ENCODE measurements at places on chromosomes 7 and 10.

DNA sequence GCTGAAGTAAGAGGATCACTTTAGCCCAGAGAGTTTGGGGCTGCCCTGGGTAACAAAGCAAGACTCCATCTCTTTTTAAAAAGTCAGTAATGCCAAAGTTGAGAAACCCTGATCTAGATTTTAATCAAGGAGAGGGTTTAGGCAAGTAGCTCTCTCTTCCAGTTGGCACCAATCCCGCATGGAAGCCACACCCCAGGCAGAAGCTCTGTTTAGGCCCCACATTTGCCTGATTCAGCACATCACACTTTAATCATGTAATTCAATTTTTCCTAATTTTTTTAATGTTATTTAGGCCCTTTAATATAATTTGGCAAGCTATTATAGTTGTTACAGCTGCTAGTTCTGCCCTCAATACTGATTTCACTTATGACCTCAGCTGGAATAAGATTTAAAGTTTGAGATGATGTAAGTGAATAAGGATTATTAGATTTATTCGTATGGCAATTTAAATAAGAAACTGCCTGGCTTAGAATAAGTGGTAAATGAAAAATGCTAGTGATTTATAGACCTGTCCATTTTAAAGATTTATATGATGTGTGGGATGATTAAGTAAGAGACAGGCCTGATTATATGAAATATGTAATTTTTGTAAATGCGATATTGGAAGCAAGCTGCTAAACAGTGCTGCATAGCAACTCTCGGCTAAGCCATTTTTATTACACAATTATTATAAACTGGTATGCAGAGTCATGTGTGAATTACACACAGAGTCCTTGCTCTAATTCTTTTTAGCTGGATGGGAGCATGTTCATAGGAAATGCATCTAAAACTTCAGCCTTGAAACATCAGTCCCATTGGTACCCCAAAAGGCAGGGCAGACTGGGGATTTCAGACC lies 80.2 kb upstream of the NFE2L3 start:
- no peak for DNase-seq

DNA sequence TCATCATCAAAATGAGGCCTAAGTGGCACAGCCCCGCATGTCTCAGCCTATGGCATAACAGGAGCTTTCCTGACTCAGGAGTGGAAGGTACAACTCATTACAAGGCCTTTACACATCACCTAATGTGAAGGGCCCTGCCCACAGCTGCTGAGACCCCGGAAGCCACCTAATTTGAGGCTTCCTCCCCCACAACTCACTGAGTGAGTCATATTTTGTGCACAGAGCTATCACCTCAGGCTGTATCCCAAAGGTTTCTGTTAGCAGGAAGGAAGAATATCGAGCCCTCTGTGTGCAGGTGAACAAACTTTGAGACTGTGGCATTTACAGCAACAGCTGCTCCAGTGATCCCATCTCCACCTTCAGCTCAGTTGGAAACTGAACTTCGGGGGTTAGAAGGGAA lies 20.6 kb downstream of the HTR5A start:
- DNase-seq: no peak

DNA sequence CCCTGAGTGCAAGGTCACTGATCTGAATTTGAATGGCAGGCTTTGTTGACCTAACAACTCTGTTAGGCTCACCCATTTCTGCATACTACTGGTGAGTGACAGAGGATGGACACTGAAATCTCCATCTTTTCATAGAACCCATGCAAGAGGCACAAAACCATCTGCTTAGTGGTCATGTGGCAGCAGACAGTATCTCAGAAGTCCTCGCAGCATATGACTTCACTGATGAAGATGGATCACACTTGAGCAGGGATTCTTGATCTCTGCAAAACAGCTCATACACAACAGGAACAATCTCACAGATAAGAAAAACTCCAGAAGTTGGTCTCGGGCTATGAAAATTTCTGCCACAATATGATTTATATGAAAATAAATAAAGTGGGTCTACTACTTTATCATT lies 487.9 kb downstream of the KCNMA1 start:
- DNase-seq: no peak

DNA sequence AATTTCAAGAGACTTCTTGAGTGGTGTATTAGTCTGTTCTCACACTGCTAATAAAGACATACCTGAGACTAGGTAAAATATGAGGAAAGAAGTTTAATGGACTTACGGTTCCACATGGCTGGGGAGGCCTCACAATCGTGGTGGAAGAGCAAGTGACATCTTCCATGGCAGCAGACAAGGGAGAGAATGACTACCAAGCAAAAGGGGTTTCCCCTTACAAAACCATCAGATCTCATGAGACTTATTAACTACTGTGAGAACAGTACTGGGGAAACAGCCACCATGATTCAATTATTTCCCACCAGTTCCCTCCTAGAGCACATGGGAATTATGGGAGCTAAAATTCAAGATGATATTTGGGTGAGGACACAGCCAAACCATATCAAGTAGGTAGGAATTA lies 150.5 kb downstream of the PCDH15 start:
- no peak for DNase-seq

- no peak for DNase-seq
Measured at GRCh38 chr7:134448356-134449229, 10.3 kb downstream of the AKR1B1 start.

DNA sequence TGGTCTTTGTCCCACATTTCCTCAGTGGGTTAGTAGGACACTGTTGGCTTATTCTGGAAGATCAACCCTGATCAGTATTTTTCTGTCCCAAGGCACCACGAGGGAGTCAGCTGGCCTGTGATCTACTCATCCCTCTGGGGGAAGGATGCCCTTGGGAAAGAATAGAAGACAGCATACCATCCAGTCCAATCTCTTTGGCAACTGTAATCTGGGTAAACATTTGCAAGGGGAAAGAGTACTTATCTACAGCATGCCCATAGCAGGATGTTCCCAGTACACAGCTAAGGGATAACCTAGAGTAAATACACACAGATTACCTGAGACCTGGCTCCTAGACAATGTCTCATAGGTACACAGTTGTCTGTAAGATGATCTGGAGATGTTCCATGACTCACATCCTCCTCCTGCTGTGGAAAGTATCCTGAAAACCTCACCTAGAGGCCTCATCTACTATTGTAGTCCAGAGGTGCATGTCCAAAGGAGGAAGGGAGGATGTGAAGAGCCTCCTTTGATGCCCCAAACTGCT lies 134.3 kb upstream of the VWC2 start:
- DNase-seq: no peak

DNA sequence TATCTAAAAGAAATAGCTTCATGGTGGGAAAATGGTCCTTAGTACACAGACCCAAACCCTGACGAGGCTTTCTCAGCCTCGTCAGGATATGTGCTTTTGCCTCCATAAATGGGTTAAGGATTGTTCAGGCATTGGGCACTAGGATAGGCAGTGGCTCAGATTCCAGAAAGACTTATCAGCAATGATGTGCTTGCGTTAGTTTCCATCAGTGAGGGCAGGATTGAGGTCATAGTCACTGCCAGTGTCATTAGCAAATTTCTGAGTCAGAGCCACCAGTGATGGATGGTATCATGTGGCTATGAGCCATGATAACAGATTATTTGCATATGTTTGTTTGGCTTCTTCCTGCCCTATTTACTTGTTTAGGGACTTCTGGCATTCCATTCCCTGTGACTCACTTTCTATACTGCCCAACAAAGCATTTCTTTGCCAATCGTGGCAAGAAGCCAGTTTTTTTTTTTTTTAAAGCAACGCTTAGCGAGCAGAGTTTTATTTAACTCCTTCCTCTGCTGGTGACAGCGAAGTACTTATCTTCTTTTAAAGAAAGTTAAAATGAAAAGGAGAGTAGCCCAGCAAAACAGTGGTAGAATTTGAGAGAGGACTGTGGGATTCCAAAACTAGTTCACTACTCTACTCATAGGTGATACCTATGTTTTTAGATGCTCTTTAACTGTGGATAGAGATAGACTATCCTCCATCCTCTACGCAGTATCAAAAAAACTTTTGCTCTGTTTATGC lies 44.4 kb downstream of the MYPN start:
- DNase-seq: no peak

DNA sequence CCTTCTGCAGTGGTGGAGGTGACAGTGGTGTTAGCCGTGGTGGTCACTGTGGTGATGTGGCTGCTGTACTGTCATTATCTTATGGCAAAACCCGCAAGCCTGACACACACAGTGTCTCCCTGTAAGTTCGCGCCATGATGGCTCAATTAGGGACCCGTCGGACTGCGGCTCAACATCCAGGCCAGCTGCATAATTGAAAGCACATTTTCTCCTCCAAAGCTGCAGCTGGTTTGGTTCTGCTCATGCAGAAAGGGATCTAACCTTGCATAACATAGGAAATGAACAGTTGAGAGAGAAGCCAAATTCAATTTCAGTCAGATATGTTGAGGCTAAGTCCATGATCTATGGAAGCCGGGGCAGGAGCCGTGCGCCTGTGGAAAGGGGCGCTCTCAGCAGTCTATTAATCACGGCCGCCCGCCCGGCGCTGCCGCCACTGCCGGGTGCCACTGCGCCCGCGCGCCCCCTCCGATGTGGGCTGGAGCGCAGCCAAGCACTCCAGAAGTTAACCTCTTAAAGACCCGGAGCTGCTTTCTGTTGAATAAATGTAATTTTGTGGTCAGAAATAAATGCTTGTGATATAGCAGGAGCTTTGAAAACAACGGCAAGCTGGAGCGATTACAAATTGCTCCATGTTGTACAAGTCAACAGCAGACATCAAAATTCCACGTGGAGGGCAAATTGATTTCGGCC lies 227.7 kb downstream of the CUX1 start:
- no peak for DNase-seq

- no peak for DNase-seq
Measured at GRCh38 chr10:114684084-114684821, 26.2 kb upstream of the ABLIM1 start.

- peak; percentile 25 for DNase-seq
Measured at GRCh38 chr10:63628526-63629362, 107.5 kb downstream of the REEP3 start.

- no peak for DNase-seq
Measured at GRCh38 chr10:111116762-111117445, 40.1 kb downstream of the ADRA2A start.

DNA sequence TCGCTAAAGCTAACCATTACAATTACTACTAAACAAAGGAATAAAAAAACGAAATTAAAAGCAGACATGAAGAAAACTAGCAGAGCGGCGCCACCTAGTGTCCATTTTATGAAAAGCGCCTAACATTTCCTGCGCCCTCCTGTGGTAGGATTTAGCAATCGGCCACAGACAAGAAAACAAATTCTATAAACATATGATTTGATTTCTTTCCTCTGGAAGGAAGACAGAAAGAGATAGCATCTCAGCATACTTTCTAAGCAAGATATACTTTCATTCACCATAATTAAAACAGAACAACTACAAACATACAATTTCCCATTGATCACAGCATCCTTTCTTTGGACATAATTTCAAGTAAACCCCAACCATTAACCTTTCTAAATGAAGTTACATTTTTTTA lies 337.7 kb upstream of the NPVF start:
- no peak for DNase-seq

GRCh38 chr10:21527598-21528235 lies 2.2 kb upstream of the SKIDA1 start:
- no peak for DNase-seq

GRCh38 chr7:101094791-101095375 lies 9.6 kb downstream of the TRIM56 start:
- peak; percentile 22 for DNase-seq

DNA sequence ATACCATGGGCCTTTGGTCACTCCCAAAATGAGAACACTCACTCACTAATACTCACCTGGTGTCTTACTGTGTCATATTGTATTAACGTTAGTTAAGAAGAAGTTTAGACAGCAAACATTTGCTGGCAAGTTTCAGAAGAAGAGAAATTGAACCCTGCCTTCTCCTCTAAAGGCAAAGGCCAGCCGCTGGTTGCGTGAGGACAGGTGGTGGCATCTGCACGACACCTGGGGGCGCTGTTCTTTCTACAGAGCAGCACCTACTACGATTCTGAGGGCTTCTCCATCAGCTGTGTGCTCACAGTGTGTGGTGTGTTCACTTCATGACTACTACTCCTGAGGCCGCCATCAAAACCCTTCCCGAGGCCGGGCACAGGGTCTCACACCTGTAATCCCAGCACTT lies 17.9 kb upstream of the CLEC2L start:
- DNase-seq: no peak

DNA sequence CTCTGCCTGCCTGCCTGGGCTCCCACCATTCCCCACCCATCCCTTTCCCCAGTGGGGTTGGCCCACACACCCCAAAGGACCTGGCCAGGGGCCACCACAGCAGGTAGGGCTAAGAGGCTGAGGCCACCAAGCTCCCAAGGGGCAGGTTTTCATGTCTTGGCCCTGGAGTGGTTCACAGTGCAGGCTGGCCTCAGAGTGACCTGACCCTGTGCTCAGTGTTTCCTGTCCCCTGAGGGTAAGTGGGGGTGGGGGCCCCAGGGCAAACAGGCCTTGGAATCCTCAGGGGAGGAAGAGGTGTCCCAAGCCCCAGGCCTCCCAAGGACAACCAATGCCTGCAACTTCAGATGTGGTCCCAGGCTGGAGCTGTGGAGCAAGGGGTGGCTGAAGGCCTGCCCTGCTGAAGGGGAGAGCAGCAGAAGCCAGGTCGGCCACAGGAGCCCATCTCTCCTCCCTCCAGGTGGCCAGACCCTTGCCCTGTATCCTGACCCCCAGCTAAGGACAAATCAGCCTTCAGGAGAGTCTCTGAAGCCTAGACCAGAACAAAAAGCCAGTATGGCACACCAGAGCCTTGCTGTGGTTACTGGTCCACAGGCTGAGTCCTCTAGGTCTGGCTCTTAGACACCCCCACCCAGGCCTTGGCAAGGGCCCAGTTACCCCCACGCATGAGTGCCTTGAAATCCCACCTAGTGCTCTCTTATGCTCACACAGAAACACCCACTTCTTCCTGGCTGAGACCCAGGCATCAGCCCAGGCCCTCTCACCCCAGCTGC lies 27.6 kb downstream of the POLL start:
- no peak for DNase-seq

GRCh38 chr7:5492020-5492635 lies 68.5 kb upstream of the TNRC18 start:
- no peak for DNase-seq

GRCh38 chr7:33644489-33644888 lies 260.9 kb upstream of the BMPER start:
- DNase-seq: no peak

DNA sequence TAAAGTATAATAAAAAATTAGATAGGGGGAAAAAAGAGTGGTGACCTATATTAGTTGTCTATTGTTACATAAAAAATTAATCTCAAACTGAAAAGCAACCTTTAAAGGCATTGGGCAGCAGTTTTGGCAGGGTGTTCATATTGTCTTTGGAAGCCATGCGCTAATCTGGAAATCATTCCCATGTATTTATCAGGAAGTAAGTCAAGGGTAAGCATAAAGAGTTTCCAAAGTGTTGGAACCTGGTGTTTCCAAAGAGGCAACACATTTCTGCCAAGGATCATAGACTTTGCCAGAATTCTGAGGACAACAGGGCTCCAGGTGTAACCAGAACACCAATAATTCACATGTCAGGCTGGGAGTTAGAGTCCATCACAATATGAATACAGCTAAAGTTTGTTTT lies 55.7 kb upstream of the EGFR start:
- DNase-seq: no peak

- DNase-seq: no peak
Measured at GRCh38 chr10:30466445-30466844, 32.5 kb downstream of the MAP3K8 start.

All from caudate nucleus (tissue), 63 donors.